ENCODE measurements at places on chromosomes 2 and 18.

- no peak for DNase-seq
These were observed 41.4 kb downstream of the PDIA6 start for GRCh38 chr2:10770956-10771750.

- DNase-seq: no peak
These were observed 142.0 kb downstream of the TMEM18 start for GRCh38 chr2:535222-535621.

DNA sequence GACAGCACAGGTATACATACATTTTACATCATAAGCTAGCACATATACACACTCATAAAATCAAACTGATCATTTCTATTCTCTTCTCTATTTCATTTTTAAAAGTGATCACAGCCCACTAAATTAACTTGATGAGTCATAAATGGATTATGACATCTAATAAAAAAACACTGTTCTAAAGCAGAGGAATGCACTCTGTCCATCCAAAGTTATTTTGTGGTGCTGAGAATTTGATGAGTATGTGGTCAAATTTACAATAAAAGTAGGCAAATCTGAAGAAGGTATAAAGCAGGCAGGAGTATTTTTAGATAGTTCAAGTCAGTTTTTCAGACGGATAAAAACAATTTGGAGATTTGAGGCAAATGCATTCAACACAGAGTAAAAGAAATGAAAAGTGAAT is 104.4 kb downstream of the NOL4 start:
- no peak for DNase-seq

DNA sequence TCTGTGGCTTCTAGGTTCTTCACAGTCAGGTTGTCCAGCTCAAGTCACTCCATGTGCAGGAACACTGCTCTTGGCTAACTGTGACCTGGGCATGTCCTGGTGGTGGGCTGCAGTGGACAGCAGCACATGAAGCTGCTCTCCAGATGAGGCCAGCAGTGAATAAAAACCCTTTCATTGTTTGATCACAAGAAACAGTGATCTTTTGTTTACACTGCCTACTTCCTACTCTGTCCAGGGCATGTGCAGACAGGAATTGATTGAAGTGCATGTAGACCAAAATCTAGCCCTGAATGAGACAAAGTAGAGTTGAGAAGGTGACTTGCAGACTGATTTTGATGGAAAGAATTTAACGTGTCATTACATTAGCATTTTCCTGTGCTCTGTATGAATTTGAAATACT is 34.9 kb downstream of the BCL2L11 start:
- DNase-seq: peak; percentile 57

DNA sequence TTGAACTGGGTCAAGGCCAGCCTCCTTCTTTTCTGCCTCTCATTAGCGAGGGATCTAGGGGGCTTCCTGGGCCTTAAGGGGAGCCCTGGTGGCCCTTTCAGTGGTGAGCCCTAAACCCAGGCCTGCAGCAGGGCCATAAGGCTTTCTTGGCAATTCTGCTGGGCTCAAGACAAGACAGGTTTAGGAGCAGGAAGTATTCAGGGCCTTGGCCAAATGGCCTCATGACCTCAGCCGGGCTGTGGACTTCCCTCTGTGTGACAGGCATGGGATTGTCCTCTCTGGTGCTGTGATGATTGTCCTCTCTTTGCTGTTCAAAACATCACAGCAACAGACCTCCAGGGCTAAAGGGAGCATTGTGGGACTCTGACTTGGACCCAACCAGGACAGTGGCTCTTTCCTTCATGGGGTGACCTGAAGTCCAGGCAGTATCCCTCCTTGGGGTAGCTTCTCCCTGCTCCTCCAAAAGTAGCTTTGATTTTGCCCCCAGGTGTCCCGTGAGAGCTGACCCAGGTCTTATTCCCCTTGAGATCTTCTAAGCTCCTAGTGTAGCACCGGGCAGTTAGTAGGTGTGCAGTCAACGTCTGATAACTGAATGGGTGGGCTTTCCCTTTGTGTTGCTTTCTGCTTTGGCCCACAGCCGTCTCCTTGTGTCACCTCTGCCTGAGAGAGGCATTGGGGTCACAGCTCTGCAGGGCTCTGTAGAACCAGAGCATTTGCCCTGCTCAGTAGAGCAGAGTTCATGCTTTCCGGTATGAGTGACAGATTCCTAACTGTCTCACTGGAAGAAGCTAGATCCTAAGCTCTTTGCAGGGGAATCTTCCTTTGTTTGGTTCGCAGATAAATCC is 14.7 kb downstream of the FOSL2 start:
- DNase-seq: no peak

DNA sequence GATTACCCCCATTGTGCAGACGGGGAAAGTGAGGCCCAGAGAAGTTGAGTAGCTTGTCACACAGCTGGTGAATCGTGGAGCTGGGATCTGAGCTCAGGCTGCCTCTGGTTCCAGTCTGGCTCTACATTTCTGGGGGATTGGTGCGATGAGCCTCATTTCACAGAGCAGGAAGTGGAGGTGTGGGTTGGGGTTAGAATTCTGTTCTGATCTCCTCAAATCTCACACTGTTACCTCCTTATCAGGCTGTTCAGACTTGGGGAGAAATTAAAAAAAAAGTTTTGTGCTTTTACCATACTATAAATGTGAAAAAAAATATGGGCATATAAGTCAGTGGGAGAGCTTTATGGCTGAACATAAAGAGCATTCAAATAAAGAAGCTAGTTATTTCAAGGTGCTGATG is 21.6 kb downstream of the SH3RF3 start:
- DNase-seq: no peak

GRCh38 chr18:72419914-72420313 is 124.2 kb downstream of the CBLN2 start:
- DNase-seq: no peak

DNA sequence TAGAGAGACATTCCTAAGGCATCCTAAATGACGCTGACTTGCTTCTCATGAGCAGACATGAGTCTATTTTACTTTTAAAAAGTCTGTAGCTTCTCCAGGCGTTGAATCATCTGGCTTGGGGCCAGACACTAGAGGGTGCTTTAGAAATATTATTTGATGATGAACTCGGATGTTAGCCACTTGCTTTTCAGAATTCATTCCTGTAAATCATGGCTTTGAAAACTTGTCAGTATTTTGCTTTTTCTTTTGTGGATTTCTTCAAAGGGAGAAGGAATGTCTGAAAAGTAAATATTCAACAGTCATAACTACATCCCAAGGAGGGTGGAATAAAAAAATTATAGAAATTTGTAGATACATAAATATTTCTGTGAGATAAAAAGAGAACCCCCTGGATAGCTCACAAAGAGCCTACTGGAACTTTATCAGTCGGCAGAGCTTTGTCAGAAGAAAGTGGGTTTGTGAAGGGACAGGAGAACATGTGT is 370.8 kb downstream of the OSR1 start:
- DNase-seq: peak; percentile 64

DNA sequence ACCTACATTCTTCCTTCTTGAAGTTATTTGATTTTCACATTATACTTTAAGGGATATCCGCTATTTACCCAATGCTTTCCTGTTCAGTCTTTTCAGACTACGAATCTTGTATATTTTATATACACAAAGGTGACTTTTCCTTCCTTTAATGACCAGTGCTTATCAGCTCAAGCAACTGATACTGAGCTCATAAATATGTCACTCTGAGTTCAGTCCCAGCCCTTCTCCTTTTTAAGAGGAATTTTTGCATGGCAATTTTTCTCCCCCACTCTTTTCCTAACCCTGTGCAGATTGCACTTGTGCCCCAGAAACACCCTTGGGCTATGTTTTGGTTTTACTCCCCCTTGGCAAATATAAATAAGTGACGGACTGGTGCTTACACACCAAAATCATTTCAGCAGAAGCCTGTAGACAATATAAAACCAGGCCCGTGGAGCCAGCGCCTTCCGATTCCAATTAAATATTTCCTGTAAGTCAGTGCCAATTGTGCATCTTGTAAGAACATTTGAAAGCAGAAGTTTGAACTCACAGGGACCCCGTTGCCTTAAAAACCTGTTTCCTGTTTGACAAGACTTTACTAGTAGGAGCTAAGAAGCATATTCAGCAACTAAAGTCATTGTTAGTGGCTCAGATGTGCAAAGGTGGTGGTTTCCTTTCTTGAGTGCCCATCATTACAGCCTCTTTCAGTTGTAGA is 66.3 kb upstream of the GATA6 start:
- no peak for DNase-seq

GRCh38 chr2:196963961-196964360 is 37.5 kb upstream of the PGAP1 start:
- DNase-seq: no peak

- peak; percentile 8 for DNase-seq
These were observed 706 bp downstream of the AGPS start for GRCh38 chr2:177393203-177393755.

DNA sequence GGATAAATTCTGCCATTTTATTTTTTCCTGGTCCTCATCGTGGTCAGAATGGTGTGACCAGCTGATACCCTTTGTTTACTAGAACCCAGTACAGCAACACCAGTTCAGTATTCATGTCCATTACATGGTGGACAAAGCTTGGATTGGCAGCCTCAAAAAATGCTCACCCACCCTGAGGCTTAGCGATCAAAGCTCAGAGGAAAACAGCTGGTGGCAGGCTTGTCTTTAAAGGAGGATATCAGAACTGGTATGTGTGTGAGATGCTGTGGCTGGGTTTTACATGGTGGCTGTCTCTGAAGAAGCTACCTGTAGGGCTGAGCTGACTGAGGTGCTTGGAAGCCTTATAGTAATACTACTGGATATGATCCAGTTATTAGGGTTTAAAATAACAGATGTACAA is 471.1 kb upstream of the MEX3C start:
- no peak for DNase-seq

GRCh38 chr2:200252265-200253067 is 54.0 kb upstream of the SPATS2L start:
- DNase-seq: no peak

- no peak for DNase-seq
These were observed 12.6 kb upstream of the ELAC1 start for GRCh38 chr18:50955253-50955652.

DNA sequence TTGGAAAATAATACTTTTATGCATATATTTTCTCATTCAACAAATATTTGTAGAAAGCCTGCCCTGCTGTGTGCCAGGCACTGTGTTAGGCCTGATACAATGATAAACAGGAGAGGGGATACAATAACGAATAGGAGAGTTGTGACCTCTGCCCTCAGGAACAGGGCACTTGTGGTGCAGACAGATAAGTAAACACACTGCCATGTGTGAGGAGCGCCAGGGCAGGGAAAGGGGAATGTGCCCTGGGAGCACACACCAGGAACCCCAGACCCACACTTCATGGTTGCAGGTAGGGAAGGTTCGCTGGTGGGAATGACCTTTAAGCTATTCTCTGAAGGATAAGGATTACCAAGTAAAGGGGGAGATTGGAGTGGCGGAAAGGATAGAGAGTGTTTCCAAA is 42.2 kb upstream of the DSC1 start:
- no peak for DNase-seq

GRCh38 chr2:158953926-158954763 is 14.3 kb upstream of the TANC1 start:
- no peak for DNase-seq

DNA sequence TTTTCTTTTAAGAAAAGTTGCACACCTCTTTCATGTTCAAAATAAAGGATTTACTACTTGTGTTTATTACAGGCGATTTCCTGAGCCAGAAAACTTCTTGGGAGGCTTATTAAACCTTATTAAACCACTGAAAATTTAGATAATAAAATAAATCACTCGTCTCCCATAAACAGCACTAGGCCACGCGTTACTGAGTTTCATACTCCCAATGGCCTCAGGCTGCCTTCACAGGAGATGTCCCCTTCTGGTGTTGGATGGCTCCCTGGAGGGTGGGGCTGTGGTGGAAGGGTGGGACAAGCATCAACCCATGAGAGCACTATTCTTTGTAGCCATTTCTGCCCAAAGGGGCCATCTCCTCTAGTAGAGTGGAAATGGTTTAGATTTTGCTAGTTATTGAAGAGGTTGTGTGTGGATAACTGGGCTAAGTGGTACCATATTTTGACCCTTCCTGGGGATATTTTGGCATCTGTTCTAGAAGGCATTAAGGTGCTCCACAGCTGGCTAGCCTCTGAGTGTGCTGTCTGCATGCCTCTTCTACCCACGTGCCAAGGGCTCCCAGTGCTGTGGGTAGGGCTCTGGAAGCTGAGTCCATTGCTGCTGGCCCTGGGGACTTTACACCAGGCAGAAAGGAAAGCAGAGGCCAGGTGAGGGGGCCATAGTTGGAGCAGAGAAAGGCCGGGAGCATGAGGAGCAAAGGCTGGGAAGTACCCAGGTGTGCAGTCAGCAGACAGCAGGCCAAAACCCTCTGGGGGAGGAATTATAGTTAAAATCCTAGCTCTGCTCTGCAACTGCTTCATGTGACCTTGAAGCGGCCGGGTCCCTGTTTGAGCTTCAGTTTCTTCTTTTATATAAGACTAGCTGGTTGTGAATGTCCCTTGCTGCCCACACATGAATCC is 121.7 kb upstream of the SMAD2 start:
- no peak for DNase-seq

DNA sequence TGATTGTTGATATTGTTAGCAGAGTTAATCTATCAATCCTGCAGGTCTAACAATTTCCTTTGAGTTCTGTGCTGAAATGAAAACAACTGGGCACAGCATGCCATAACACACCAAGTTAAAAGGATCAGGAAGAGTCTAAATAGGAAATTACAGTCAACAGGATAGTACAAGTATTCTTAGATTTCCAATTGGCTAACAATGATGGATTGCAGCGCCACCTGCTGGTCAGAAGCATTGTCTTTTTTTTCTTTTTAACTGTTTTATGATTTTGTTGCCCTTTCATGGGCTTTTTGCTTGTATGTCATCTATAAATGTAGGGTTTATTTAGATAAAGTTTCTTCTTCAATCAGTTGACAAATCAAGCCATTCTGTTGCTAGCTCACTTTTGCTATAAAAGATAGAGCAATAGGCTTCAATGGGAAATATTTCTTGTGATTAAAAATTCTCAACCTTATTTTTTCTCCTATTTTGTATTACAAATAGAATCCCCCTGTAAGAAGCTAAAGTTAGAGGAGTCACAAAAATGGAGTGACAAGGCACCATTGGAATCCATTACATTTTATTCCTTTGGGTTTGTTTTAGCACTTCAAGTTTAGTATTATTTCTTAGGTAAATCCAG is 40.8 kb upstream of the RPRM start:
- DNase-seq: peak; percentile 68

GRCh38 chr2:58616961-58617360 is 375.8 kb upstream of the FANCL start:
- no peak for DNase-seq

DNA sequence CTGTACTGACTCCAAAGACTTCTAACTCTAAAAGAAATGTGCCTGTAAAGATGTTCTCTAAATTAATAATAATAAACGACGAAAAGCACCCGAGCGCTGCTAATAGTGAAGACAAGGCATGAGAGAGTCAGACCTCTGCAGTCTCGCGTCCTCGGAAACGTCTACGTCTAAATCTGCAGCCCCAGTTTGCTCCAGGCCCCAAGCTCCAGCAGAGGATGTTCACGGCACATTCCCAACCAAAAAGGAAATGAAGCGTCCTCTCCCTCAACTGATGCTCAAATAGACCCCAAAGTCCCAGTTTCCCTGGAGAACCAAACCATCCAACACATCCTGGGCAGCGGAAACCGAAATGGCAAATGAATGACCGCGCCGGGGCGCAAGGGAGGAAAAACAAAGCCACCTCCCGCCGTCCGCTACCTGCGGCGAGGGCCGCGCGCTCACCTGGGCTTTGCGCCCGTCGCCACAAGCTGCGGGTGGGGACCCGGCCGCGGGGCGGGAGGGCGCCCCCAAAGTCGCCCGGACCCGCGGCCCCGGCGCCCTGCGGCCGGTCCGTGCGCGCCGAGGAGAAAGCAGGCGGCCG is 47.1 kb upstream of the CCDC150 start:
- peak; percentile 64 for DNase-seq

- DNase-seq: no peak
These were observed 64.0 kb downstream of the NDUFA10 start for GRCh38 chr2:239960929-239961661.

- no peak for DNase-seq
These were observed 63.5 kb upstream of the TTN start for GRCh38 chr2:178870703-178871102.

All from Ammon's horn (tissue), 1 donor.